Stimulated activated CD8-positive, alpha-beta memory T cell treated with anti-CD3 and anti-CD28 coated beads, Interleukin-15, amount 100 ng/mL, for 48 hours (primary cell): ENCODE measurements at places on chromosomes 13 and 19.
A peak's percentile ranks its signal among the peaks of the same experiment; 100 is the strongest.

DNA sequence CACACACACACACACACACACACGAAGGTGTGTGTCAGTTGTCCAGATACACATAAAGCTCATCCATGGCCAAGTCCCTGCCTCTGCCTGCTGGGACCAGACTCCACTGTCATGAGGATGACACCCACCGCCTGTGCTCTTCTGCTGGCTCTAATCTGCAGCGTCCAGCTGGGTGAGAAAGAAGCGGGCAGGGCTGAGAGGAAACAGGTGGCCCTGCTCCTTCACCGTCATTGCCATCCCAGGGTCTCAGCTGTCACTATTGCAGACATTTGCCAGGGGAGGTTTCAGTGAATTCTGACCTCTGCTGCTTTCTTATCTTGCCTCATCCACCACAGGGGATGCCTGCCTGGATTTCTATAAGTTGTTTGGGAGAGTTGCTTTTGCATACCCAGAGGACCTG lies 31.4 kb downstream of the SCGB2B2 start:
- no peak for DNase-seq

GRCh38 chr19:38321646-38322196 lies 2.1 kb downstream of the KCNK6 start:
- no peak for DNase-seq

- no peak for DNase-seq
These were observed at the start of gene GPR18 for GRCh38 chr13:99258210-99258860. Gene GPR18 (minus strand): TSS chr13:99258379. CDS start chr13:99255872, 2,507 bp downstream.

DNA sequence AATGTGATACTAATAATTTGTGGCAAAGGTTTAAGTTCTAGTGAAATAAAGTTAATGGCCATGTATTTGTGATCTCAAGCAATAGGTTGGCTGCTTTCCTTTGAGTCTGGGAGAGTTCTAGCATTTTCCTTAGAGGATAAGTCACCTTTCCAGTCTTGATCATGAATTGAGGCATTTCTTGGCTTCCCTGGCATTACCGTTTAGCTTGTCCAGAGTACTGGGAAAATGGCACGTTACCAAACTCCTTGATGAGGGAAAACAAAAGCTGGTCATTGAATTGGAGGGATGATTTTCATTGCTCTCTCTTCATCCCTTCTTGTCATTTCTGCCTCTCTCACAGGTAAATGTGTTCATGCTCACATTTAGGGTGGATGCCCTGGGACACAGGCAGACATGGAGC lies 34.0 kb upstream of the SPRY2 start:
- DNase-seq, result no peak

- DNase-seq, result no peak
These were observed 152.7 kb downstream of the TNFRSF19 start for GRCh38 chr13:23722726-23723453.

GRCh38 chr13:50580684-50581305 lies 262.7 kb downstream of the DLEU7 start:
- no peak for DNase-seq

- DNase-seq, result no peak
These were observed 356.9 kb upstream of the TSHZ3 start for GRCh38 chr19:31706131-31706530.

DNA sequence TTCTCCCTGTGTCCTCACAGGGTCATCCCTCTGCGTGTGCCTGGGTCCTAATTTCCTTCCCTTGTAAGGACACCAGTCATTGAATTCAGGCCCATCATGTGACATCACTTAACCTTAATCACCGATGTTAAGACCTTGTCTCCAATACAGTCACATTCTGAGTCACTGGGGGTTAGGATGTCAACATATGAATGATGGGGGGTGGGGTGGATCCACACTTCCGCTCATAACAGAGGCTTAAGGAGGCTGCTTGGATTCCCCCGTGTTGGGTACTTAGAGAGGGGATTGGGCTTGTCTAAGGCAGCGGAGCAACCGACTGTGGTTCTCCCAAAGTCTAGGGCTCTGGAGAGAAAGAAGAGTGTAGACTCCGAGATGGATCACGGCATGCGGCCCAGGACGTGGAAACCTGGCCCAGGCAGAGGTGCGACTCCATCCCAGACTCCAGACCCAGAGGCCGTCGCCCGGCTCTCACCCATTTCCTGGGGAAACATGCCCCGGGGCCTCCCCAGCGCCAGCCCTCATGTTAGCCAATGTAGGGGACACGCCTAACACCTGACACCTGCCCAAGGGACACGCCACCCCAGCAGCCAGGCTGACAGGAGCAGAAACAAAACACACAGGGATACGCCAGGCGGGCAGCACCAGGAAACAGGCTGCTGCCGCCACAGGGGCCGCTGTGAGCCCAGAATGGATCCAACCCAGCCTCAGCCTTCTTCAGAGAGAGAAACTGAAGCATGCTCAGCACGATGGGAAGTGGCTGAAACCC lies 17.1 kb upstream of the IGLON5 start:
- DNase-seq, result no peak

- no peak for DNase-seq
These were observed 1.3 kb downstream of the TSKS start for GRCh38 chr19:49761625-49762311.

DNA sequence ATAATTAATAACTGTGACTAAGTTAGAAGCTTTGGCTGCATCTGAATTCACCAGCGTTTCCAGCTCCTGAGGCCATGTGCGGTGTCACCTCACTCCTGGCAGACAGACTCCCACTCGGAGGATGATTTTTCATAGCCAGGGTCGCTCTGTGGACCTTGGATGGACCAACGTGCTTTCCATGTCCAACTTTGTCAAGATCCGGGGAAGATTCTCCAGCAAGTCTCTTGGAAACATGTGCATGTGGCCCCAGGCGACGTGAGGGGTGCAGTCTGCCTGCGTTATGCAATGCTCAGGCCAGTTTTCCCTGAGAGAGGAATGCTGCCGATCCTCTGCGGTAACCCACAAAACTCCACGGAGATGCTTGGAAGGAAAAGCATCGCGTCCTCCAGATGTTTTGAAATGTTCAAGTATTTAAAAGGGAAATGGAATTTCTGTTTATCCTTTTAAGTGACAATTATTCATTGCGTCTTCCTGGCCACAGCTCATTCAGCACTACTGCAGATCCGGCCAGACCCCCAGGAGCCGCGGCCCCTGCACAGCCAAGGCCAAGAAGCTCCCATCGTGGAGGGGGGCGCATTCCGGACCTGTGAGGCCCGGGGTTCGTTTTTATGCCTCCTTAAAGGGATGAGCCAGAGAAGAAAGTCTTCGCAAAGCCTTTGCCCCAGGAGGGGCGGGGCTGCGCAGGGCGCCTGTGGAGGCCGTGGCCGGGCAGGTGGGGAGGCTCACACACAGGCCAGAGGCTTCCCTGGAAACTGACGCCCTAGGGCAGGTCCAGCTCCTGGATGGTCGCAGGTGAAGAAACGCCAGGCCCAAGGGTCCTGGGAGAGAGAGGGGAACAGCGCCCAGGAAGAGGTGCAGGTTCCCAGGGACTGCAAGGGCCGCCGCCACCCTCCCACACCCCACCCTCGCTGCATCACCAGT lies 46.0 kb downstream of the C13orf46 start:
- no peak for DNase-seq

DNA sequence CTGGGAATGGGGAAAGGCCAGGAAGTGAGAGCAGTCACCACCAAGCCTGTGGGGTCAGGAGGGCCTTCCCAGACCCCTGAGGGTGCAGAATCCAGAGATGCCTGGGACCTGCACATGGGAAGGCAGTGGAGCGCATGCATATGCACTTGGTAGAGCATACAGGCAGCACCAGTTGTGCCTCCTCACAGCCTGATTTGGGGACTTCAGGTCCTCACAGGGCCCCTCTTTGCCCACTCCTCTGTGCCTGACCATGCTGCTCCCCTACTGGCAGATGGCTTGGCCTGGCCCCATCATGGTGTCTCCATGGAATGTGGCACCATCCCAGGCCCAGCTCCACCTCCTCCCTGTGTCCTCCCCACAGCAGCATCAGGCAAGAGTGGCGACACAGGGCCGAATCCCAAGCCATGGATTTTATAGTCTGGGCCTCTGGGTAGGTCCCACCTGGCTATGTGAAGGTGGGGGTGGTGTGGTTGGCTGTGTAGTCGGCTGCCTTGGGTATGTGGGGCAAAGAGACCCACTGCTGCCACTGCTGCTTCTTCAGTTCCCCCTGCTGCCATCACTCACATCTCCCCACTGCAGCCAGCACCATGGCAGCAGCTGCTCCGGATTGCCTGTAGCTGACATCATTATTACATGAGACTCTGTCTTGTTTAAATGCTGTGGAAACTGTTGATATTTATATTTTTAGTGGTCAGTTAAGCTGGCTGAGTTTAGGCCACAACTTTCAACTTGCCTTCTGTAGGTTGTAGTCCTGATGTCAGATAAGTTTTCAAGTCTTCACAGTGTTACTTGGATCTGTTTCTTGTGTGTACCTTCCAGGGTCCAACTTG lies 247.0 kb downstream of the GPC6 start:
- no peak for DNase-seq

GRCh38 chr19:35977446-35978222 lies 17.4 kb upstream of the SDHAF1 start:
- no peak for DNase-seq

GRCh38 chr13:27855381-27855780 lies 63.1 kb downstream of the GSX1 start:
- DNase-seq, result no peak

DNA sequence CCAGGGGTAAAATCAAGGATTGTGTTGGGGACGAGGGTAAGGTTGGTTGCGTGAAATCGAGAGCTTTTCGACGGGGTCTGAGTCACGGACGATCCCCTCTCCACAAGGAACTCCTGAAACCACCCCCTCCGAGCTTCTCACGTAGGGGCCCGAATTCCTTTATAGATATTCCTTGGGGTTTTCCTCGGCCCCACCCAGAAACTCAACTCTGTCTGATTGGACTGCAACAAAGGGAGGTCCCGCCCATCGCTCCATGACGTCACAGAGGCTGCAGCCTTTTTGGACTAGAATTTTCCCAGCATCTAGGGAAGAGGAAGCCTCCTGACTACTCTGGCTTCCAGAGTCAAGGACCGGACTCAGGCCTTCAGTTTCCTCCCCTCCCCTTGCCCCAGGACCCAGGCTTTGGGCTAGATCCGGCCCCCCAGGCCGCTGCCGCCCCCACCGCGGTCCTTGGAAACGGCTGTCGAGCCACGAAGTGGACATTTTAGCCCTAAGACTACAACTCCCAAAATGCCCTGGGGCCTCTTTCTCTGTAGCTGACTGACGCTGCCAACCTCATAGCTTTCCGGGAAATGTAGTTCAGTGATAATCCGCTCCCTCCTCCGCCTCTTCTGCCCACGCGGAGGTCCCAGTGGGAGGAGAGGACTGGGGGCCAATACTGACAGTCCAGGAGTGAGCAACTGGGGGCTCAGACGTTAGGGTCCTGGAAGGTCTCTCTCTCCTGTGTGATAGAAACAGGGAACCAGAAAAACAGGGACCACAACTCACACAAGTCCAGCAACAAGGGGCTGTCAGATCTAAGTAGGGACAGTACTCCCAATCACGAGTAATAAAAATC lies at the start of gene IZUMO1:
Gene IZUMO1, minus strand, starts transcription at position 172 of the 838 bp plus-strand sequence. CDS start 1,050 bp downstream, outside the sequence.
- no peak for DNase-seq

GRCh38 chr19:45577111-45577905 lies 7.3 kb downstream of the OPA3 start:
- no peak for DNase-seq

DNA sequence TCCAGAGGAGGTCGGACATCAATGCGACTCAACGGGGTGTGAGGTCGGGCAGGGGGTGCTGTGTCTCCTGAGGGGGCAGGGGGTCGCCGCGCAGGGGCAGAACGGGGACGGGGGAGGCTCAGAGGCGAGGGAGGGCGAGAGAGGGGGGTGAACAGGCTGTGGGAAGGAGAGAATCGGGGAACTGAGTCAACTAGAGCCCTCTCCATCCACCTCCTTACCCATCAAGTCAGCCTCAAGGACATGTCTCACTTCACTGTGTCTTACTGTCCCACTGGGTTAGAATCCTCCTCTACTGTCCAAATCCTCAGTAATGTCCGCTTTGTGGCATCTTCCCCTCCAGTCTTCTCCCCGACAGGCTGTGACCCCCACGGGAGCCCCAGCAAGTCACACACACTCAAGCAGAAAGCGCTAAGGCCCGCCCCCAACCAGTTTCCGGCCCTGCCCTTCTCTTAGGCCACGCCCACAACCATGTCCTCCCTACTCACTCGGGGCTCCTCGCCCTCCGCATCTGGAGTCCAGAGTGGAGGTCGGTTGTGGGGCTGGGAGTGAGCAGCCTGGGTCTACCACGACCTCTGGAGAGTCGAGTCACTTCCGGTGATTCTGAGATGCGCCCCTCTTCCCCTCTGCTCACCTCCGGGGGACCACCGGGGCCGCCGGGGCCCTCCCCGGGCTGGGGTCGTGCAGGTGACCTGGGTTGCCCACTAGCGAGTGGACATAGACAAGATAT lies 9.3 kb downstream of the PLEKHA4 start:
- DNase-seq, result peak; percentile 61

- no peak for DNase-seq
These were observed 4.7 kb upstream of the IRS2 start for GRCh38 chr13:109790942-109791605.

GRCh38 chr13:90068658-90069057 lies 1278.8 kb upstream of the MIR17HG start:
- no peak for DNase-seq

DNA sequence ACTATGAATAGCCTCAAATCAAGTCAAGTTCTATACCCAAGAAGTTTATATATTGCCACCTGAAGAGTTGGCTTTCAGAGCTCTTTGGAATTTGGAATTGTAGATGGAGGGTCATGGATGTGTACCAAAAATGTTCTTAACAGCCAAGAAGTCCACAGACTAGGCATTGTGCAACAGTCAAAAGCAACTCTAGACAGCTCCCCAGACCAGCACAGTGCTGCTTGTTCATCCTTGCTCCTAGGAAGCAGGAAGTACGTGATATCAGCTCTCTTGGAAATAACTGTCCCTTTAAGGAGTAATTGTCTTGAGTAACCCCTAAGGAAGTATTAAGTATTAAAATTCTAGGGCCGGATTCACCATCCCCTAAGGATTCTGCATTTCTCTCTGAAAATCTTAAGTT lies 30.7 kb upstream of the IL17D start:
- no peak for DNase-seq

DNA sequence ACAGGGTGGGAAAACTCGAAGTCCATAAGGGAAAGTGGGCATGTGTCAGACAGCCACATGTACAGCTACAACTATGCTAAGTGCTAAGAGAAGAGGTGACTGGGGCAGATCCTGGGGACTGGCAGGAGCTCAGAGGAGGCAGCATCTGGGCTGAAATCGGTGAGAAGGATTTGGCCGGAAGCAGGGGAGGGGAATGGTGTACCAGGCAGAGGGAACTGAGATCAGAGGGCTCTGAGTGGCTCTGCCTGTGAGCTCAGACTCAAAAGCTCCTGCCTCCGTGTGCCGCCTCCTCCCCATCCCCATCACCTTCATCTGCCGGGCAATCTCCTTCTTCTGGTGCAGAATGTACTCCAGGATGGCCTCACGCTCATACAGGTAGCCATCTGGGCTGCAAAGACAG lies 21.8 kb downstream of the NOSIP start:
- no peak for DNase-seq

- no peak for DNase-seq
These were observed 652.5 kb downstream of the SLITRK1 start for GRCh38 chr13:83229574-83230305.

DNA sequence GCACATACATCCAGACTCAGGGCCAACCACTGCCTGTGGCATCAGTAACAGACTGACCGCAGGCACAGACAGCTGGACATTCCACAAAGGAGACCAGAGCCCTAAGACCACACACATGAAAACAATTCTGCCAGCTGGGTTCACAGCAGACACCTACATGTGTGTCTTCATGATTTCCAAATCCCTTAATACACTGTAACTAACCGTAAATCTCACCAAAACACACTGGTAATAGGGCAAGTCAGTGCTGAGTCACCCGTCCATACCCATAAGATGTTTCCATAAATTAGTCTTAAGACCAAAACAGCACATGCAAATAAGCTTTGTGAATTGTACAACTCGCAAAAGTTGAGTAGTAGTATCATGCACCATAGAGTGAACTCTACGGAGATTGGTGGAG lies 65.4 kb downstream of the TUBGCP3 start:
- no peak for DNase-seq

- DNase-seq, result no peak
These were observed 29.5 kb downstream of the COMP start for GRCh38 chr19:18761531-18762110.
